Putamen (tissue), 1 donor: ENCODE measurements at places on chromosomes 4 and X.

DNA sequence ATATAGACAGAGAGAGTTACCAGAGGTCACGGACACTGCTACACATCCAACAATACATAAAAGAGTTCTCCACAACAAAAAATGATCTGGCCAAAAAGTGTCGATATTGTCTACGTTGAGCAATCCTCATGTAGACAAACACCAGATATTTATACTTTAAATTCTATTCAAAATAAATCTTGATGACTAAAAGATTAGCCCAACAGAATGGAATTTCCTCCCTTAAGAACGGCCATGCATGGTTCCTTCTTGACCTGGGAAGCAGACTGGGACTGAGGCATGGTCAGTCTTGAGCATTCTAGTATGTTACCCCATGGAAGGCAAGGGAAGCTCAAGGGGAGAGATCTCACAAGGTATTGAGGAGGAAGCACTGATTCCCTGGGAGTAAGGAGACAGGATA is 43.5 kb downstream of the LHFPL1 start:
- DNase-seq = no peak

DNA sequence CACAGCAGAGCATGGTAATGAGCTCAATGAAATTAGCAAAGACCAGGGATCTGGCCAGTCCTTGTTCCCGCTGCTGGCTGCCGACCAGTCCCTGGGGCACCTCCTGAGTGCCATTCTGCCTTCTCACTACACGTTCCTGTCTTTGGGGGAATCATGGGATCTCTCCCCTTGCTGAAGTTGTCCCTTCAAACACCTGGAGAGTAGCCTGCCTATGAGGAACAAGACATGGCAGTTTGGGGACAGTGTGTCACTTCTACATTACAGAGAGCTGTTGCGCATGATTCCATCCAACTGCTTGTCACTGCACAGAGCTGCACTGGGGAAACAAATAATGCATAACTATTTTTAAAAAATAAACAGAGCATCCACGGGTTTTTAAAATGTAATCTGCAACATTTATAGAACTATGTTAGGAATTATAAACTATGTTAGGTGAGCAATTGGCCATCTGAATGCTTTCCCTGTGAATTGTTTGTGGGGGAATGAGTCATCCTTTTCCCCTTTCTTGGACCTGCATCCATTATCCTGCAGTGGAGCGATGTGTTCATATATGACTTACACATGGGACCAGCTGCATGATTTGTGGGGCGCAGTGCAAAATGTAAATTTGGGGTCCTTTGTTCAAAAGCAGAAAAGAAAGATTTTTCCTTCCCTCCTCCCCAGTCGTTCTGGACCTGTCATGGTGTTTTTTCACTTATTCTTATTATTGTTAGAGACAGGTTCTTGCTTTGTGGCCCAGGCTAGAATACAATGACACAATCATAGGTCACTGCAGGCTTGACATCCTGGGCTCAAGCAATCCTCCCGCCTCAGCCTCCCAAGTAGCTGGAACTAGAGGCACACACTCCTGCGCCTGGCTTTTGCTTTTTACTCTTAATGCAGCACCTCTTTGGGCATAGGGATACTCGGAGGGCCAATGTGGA is 115.0 kb upstream of the TBL1X start:
- no peak for DNase-seq

DNA sequence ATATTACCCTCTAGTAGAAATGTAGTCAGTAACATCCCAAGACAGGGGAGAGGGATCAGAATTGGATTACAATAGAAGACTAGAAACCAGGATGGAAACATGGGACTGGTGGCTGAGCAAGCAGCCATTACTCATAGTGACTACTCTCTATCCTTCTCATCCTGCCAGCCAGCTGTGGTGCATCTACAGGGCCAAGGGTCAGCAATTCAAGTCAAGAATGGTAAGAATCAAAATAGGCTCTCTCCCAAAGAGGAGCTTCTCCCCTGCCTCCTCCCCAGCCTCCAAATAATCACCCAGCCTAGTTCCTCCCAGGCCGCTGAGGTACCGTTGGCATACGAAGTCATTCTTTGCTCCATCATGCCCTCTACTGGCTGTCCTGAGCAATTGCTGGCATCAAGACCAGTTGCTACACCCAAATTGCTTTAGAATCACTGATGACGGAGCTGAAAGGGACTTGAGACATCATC is 19.4 kb downstream of the AWAT2 start:
- peak; percentile 20 for DNase-seq

DNA sequence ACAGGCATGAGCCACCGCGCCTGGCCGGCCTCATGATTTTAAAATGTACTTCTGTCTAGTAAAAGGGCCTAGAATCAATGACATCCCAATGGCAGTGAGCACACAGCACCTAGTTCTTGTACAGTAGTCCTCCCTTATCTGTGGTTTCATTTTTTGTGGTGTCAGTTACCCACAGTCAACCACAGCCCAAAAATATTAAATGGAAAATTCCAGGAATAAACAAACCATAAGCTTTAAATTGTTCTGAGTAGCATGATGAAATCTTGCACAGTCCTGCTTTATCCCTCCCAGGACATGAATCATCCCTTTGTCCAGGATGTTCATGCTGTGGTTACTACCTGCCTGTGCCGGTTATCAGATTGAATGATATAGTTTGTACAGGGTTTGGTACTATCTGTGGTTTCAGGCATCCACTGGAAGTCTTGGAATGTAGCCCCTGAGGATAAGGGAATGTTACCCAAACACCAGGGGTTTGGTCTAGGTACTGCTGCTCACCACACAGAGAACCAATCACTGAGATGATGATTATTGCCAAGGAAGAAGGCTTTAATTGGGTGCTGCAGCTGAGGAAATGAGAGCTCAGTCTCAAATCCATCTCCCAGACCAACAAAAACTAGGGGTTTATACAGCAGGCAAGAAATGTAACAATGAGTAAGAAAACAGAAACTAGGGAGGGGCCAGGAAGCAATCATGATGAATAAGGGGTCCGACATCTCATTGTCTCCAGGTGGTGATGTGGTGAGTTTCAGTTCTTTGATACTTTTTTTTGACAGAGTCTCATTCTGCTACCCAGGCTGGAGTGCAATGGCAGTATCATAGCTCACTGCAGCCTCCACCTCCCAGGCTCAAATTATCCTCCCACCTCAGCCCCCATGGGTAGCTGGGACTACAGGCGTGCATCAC is 16.2 kb upstream of the FHL1 start:
- no peak for DNase-seq

DNA sequence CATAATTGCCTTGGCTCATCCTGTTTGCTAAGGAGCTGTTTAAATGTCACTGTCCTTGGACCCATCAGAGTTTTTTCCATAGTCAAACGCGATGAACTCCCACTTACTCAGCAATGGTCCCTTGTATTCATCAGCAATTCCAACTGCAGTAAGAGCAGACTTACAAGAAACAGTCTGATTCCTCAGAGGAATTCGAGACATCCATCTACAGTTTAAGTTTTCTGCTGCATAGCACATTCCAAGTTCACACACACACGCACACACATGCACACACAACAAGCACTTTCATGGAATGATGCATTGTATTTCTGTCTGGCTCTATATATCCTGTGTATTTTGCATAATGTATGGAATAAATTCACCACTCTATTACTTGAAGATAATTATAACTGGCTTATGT is 32.7 kb upstream of the TMEM150C start:
- DNase-seq = no peak

DNA sequence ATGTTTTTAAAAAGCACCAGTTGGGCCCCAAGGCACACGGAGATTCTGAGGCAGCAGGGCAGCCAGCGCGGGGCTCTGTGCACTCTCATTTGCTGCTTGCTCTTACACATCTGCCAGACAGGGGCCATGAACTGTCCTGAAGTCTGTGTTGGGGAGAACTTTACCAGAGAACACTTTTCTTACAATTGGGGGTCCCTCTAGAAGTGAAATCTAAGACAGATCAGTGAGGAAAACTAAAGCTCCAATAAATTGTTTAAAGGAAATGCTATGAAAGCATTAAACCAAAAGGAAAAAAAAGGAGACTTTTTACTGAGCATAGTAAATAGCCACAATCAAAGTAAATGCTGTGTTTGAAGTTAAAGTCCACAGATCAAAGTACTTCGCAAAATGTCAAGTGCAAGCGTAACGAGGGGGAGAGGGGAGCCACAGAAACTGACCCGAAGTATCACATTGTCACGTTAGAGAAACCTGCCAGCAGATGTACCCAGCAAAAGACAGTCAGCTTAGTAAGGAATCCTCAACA is 37.8 kb downstream of the SORBS2 start:
- no peak for DNase-seq

GRCh38 chrX:150980186-150980585 is 2.9 kb upstream of the HMGB3 start:
- no peak for DNase-seq

DNA sequence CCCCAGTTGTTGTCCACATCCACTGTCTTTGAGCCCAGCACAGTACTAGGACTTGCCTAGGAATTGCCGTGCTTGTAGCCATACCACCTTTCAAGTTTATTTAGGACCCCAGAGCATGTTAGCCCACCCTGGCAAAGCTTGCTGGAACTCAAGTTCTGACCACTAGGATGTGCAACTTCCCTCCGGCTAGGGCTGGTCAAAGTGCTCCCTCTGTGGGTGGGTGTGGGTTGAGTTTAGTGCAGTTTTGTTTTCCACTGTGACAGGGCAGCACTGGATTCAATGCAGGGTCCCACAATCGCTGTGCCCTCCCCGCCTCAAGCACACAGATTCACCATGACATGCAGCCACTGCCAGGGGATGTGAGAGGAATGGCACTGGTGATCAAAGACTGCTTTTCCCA is 96.0 kb downstream of the RASGEF1B start:
- no peak for DNase-seq

DNA sequence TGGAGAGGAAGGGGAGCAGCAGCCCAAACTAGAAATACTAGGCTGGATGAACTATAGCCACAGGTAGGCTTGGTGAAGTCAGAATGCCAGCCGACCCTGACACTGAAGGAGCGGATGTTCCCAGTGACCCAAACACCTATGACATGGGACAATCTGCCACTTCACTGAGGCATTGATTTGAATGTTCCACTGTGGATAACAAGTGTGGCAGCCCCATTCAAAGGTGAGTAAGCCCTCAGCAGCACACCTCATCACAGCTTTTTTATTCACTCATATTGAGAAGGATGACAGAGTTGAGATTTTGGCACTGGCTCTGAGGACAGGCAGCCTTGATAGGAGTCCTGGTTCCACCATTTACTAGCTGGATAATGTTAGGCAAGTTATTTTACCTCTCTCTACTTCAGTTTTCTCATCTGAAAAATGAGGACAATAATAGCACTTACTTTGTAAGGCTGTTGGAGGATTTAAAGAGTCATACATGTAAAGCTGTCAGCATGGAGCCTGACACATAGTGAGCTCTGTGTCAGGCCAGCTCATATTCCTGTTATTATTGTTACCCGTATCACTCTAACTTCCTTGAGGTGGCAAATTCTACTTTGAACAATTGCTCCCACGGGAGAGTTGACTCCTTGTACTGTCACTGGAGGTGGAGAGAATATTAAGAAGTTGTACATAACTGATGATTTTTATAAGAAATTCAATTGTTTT is 114.6 kb downstream of the RASL11B start:
- DNase-seq = no peak

DNA sequence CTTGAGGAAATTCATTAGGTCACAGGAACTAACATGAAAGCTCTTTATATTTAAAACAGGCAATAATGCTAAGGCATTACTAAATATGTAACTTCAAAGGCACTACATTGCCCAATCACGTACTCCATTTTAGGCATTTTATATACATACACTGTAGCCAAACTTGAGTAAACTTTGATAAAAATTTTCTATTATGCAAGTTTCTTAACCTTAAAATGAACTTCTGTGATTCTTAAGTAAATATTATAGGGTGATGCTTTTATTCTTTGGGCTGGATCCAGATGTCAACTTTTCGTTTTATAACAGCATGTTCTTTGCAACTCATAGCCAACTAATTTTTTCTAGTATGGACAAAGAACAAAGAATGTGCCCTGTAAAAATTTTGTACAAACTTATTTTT is 28.3 kb upstream of the MAP9 start:
- no peak for DNase-seq

GRCh38 chrX:69374569-69374968 is 129.6 kb upstream of the NALF2 start:
- no peak for DNase-seq

- no peak for DNase-seq
These were observed 134.3 kb downstream of the AMELX start for GRCh38 chrX:11427453-11428071.

GRCh38 chrX:120857240-120857639 is 18.4 kb downstream of the CT47B1 start:
- no peak for DNase-seq

GRCh38 chrX:119695535-119696050 is 2.6 kb upstream of the SEPTIN6 start:
- DNase-seq = no peak

GRCh38 chrX:129490330-129490729 is 33.0 kb downstream of the SMARCA1 start:
- no peak for DNase-seq

- no peak for DNase-seq
These were observed 223.0 kb upstream of the GATB start for GRCh38 chr4:151983854-151984253.

- no peak for DNase-seq
These were observed 17.0 kb upstream of the CDS1 start for GRCh38 chr4:84565951-84566350.

DNA sequence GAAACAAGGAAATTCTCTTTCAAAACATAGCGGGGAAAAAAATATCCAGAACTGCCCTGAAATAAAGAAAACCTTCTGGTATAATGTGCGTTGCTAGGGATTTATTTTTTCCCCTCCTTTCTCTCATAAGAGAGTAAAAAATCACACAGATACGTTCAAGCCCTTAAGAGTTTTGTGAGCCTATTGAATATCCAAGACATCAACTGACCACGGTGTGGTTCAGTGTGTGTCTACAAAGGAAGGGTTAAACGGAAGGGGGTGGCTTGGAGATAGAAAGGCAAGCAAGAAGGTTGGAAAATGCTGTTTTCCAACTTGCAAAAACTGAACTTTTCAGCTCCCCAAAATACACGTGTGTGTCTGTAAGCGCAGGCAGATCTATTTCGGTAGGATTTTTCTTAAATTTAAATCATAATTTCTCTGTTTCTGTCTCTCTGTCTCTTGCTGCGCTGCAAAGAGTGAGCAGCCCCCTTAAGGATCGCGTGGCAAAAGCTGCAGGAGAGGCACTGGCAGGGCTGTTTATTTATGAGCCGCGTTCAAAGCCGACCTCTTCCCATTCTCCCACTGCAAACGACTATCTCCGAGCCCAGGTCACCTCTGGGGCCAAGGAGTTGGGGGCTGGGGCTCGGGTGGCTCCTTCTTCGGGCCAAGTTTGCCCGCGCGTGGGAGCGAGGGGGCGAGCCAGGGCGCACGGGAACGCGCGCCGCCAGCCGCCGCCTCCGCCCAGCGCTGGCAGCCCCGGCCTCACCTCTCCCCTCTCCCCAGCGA is 492 bp upstream of the SLIT2 start:
- peak; percentile 24 for DNase-seq

- DNase-seq = no peak
These were observed 100.8 kb downstream of the SYTL5 start for GRCh38 chrX:38106991-38107655.
